ENCODE measurements at places on chromosomes 12 and 14.

DNA sequence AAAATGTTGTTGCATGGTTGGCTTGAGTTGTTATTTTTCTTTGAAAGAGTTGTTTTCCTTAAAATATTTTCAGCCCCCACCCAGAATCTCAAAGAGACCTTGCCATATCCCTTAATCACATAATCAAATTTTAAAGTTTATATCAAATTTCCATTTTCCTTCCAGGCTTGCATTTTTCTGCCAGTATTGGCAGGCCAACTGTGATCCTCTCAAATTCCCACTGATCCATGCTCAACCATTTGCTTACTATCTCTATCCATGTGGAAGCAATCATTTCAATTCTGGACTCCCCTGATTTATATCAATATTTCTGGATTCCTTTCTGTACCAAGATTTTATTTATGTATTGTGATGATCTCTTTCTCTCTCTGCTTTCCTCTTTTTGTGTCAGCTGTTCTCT lies 64.2 kb upstream of the PYGL start:
- DNase-seq: no peak

DNA sequence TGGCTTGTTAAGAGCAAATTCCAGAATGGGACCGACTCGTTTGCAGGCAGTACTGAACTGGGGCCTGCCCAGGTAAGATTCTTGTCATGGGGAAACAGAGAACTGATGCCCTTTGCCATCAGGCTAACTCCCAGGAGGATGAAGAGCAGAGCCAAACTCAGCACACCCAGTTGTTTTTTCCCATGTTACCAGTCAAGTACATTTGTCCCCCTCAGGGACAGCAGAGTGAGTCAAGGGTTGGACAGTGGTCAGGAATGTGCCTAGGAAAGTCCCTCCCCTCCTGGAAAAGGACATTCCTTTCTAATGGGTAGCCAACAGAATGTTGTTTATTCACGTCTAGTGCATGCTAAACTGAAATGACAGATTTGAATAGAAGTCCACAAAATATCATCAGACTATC lies 1.6 kb downstream of the ART4 start:
- DNase-seq: no peak

GRCh38 chr14:87874676-87875075 lies 118.3 kb downstream of the GALC start:
- no peak for DNase-seq

DNA sequence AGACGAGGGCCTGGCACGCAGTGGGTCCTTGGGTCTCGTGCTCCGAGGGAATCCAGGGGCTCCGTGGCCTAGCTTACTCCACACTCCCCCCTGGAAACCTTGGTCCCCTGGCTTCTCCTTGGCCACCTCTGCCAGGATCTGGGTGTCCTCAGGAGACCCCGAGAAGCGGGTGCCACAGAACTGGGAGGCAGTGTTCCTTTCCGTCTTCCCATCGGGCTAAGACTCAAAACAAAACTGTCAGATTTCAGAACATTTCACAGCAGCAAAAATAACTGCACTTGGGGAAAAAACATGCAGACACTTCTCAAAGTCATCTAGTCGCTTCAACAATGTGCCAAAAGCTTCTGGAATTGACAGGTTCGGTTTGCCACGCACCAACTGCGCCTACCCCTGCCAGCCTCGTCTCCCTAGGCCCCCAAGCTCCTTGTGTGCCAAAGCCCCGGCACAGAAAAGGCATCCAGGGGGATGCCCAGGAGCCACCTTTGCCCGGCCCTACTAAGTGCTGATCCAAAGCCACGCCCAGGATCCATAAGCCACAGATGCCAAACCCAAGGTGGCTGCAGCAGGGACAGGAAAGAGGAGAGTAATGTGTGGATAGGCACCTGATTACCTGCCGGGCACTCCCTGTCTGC lies 58.4 kb upstream of the DIO3 start:
- peak; percentile 34 for DNase-seq

DNA sequence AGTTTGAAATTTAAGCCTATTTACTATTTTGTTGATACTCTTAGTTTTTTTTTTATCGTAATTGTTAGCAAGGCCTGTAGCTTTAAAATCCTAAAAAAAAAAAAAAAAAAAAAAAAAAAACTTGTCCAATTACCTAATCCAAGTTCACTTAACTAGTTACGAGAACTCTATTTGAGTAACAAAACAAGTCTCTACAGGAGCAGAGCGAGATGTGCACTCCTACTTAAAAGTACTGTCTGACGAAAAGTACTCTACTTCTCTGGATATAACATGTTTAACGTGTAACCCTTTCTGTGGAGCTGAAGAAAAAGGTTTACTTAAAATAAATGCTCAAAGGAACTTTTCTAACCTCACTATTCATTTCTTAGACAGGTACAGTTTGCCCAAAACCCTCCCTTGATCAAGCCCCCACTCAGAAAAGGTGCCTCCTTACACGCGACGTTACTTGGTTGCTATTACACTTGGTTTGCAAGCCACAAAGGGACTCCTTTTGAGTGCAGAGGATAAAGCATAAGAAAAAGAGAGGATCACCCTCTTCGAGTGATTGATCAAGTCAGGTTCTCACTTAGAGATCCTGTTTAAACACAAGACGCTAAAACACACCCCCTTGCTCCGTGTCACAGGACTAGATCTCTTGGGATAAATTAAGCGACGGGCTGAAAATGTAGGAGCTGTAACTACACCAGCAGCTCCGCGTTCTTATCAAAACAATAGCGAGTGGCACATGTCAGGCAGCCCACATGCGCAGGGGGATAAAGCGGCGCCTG lies 2.2 kb downstream of the BAZ1A start:
- DNase-seq: no peak

- DNase-seq: no peak
These were observed 15.2 kb downstream of the VIPAS39 start for GRCh38 chr14:77442196-77442595.

- no peak for DNase-seq
These were observed 96.8 kb upstream of the PKP2 start for GRCh38 chr12:32993404-32993803.

- DNase-seq: no peak
These were observed 377.8 kb downstream of the DPF3 start for GRCh38 chr14:72515779-72516770.

GRCh38 chr14:24915958-24916595 lies 133.9 kb downstream of the STXBP6 start:
- no peak for DNase-seq

DNA sequence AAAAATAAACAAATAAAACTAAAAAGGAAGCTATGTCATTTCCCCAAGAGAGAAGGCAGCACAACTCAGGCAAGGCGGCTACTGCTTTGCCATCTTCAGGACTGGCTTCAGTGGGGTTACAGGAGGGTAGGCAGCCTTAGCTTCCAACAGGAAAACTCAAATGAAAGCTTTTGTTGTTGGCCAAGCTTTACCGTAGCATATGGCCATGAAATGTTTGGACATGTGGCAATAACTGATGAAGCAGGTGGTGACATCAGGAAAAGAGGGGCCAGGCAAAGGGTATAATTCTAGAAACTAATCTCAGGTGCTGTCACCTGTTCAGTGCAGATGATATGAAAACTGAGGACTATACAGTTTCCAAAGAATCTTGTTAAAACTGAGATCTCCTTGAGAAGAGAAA lies 22.8 kb upstream of the NPFF start:
- no peak for DNase-seq

DNA sequence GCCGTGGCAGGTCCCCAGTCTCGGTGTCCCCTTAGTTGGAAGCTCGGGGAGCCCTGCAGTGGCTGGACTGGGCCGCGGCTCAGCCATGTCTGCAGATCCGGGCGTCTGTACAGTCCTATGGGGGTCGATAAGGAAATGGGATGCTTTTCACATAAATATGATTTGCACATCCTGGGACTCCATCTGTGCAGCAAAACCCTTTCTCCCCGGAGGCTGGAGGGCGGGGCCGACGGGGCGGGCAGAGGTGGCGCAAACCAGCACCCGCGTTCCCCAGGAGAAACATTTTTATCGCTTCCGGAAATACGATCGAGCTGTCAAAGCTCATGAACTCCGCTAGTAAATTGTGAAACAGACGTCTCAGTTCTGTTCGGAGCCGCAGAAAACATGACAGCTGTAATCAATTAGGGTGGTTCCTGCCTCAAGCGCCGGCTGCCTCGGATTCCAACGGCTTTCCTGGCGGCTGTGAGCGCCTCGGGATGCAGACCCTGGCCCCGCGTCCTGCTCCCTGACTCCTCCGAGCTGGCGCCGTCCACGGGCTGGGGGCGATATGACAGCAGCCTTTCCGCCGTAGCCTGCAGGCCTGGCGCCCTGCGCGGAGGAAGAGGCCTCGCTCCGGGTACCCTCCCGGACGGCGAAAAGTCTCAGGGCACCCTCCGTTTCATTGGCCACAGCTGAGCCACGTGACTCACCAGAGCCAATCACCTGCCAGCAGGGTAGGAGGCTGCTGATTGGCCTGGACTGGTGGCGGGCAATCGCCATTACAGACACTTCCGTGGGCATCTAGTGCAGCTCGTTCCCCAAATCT lies 23.0 kb downstream of the DIO3 start:
- no peak for DNase-seq

- DNase-seq: no peak
These were observed 7.3 kb downstream of the SYNE2 start for GRCh38 chr14:63860146-63860545.

DNA sequence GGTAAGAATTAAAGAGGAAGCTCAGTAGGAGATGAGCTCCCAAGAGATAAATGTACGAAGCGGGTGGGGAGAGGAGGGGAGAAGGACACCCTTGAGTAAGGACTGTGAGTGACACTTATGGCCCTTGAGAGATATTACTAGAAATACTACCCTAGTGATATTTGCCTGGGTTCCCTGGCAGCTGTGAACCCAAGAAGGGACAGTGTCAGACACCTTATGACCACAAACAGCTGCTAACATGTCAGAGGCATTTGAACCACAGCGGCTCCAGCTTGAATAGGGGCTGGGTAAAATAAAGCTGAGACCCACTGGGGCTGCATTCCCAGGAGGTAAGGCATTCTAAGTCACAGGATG lies 19.6 kb upstream of the SLC6A12 start:
- no peak for DNase-seq

GRCh38 chr14:61076556-61076955 lies 95.5 kb downstream of the SLC38A6 start:
- DNase-seq: no peak

DNA sequence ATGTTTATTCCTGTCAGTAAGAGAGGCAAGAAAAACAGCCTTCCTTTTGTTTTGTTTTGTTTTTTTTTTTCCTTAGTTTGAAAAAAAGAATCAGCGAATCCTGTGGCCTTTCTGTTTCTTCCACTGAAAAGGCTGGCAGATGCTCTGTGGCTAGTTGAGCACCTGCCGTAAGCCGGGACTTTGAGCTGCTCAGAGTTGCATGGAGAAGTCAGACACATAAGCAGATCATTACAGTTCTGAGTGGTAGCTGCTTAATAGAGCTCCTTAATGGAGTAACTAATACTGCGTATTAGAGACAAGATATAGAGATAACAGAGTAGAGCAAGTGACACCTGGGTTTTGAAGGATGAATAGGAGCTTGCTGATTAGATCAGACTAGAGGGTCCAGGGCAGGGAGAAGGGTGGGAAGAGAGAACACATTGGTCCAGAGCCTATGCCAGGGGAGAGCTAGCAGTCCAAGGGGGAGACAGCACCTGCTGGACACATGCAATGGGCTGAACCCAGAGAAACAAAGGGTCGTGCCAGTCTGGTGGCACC lies 129.4 kb downstream of the TSPAN9 start:
- no peak for DNase-seq

- no peak for DNase-seq
These were observed 519.1 kb upstream of the FOXG1 start for GRCh38 chr14:28247491-28247890.

GRCh38 chr14:70239802-70240201 lies 51.1 kb upstream of the SLC8A3 start:
- no peak for DNase-seq

DNA sequence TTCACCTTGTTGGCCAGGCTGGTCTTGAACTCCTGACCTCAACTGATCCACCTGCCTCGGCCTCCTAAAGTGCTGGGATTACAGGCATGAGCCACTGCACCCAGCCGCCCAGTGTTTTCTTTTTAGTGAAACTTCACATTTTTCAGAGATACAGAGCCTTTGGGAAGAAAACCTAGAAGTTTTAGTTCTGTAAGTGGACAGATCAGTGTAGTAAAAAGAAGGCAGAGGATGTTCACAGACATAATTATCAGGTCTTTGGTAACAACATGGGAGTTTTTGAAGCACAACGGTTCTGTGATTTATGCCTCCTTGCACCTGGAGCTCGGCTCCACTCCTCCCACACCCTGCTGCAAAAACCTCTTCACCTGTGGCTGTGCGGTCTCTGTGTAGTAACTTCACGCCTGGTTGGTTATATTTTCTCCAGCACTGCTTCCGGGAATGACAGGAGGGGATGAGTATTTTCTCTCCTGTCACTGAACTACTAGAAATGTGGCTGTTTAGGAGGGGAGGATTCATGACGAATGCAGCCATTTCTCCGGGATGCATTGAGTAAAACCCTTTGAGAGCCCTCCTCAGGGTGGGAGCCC lies 67.0 kb downstream of the ARF6 start:
- no peak for DNase-seq

DNA sequence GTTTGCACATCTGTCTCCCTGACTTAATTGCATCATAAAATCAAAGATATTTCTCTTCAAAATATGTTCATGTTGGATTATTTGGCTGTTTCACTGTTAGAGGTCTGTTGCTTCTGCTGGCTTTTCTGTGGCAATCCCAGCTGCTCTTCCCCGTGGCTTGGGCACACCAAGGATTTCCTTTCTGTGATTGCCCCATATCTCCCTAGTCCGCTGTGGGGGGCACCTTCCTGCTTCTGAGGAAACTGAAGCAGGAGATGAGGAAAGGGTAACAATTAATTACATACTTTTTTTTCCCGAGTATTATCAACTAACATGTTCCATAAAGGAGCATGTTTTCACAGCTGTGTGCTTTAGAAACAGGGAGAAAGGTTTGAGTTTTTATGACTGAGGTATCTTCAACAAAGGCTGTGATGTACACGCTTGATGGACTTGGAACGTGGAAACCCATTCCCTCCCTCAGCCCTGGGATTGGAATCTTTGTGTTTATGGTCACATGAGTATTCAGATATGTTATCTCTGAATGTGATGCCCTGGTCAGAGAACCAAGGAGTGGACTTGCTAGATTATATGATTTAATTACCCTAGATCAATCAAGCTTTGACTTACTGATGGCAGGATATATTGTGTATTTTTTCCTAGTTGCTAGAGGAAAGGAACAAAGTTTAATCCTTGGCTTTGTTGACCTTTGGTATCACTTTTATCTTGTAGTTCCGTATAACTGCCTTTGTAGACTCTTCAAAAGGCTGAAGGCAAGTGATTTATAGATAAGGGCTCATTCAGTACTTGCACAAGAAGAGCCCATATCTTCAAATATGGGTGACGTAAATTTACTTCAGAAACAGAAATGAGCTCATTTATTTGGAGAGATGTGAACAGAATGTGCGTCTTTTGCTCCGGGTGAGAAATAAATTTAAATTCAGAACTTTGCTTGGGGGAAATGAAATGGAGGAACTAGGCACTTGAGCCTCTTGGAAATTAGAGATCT lies 46.7 kb downstream of the BORCS5 start:
- no peak for DNase-seq

DNA sequence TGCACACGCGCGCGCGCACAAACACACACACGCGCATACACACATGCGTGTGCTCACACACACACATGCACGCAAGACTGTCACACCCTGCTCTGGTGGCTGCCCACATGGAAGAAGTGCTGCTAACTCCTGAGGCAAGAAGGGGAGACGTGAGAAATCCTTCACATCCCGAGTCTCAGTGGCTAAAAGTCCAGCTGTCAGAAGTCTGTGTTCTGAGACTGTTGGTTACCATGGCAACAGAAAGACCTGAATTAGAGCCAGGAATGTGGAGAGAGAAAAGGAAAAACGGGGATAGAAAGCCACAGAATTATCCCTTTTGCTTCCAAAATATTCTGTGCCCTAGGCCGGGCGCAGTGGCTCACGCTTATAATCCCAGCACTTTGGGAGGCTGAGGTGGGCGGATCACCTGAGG lies 71.2 kb downstream of the PPFIBP1 start:
- no peak for DNase-seq

GRCh38 chr12:44193281-44193680 lies 357.4 kb downstream of the TMEM117 start:
- DNase-seq: no peak
